ENCODE measurements at places on chromosomes 7 and 10.

DNA sequence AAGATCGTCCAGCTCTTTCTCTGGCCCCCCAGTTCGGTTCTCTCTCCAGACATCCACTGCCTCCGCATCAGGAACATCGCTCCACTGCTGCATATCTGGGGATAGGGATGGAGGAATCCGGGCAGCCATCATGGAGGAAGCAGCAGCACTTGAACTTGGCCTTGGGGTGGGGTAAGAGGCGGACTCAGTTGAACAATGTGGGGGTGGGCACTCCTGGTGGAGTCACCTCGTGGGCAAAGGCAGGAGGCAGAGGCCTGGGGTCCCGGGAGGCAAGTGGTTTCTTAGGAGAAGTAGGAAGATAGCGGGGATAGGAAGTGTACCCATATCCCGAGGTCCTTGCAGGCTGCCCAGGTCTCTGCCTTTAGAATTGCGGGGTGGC, 98.3 kb downstream of the CHST15 start:
- DNase-seq: no peak

- no peak for DNase-seq
Observed at GRCh38 chr10:103732339-103733044, 122.9 kb downstream of the SH3PXD2A start.

- no peak for DNase-seq
Observed at GRCh38 chr10:224571-224970, 89.3 kb downstream of the ZMYND11 start.

- DNase-seq: no peak
Observed at GRCh38 chr10:66698069-66698468, 227.8 kb upstream of the LRRTM3 start.

DNA sequence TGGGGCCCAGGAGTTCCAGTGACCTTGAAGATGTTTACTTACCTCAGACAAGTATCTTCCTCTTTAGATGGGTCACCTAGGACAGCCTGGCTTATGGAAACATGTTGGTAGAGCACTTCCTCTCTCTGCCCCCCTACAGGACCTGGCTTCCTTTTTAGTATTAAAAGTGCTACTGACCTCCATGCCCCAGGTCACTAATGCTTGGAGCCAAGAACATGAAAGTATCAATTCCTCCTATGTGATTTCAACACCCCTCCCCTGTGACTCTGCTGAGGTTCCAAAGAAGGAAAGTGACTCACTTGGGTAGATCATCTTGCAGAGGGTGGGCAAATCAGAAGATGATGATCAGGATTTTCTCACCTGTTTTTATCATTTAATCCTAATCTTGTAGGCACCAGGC, 125.3 kb upstream of the CCDC6 start:
- DNase-seq: no peak
